ENCODE measurements at places on chromosomes 7 and 10.

GRCh38 chr10:32328499-32328898 lies 18.5 kb downstream of the EPC1 start:
- DNase-seq: no peak

GRCh38 chr7:80312139-80312661 lies 177.6 kb downstream of the GNAI1 start:
- DNase-seq: no peak

DNA sequence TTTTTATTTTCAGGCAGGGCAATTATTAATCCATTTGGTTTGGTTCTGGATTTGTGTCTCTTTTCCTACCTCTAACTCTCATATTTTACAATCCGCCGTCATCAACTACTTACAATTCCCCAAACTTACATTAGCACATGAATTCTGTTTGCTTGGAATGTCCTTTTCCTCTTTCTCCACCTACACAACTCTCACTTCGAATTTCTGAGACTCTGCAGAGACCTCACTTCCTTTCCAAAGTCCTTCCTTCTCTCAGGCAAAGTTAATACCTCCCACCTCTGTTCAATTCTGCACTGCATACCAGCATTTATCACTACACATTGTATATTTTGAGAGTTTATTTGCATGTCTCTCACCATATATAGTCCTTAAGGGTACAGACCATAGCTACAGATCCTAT lies 122.7 kb upstream of the LRRTM3 start:
- no peak for DNase-seq

DNA sequence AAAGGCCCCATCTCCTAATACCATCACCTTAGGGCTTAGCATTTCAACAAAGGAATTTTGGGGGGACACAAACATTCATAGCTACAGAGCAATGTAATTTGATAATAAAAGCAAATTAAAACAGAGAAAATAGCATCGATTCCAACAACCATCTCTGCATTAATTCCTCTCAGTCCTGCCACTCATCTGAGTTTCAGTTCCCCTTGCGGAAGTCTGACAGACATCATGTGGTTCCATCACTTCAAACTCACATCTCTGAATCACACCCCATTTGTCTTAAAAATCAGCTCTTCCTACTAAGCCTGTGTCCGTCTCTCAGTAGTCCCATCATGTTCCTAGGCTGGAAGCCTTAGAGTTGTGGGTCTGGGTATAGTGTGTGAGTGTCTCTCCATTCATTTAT lies 3.6 kb downstream of the ADCK2 start:
- no peak for DNase-seq

- no peak for DNase-seq
Measured at GRCh38 chr7:235576-236395, 43.4 kb downstream of the FAM20C start.

DNA sequence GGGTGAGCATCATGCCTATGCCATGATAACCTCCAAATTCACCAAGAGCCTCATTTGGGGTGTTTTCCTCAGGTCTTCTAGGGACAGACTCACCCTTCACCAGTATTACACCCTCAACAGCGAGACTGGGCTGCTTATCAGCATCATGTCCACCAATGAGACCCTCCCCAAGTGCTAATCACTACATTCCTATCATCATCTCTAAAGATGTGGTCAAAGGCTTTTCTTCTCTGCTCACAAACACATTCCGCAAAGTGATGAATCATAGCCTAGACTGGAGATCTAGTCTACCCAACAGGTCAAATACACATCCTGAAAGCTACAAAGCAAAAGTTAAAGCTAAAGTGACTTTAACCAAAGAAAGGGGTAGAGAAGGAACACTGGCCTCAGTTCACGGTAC lies 75.3 kb upstream of the C7orf33 start:
- DNase-seq: no peak

GRCh38 chr10:33010132-33011037 lies 52.4 kb upstream of the ITGB1 start:
- peak; percentile 17 for DNase-seq

GRCh38 chr10:6327961-6328698 lies 125.4 kb downstream of the PFKFB3 start:
- no peak for DNase-seq

DNA sequence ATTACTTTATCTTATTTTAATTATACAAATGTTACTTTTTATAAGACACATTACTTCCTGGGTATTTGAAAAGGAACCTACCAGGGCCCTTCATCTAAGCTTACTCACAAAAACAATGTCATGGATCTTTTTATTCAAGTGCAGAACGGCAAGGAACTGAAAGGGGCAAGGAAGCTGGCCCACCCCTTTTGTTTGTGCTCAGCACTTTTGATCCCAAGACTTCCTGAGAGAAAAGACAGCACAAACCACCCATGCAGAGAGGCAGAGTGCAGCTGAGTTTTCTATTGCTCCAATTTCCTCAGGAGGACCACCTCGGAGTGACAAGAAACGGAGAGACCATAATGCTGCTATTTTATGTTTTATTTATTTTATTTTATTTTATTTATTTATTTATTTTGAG lies 232.0 kb upstream of the NRP1 start:
- no peak for DNase-seq

GRCh38 chr7:113209449-113210203 lies 91.3 kb upstream of the SMIM30 start:
- DNase-seq: no peak

DNA sequence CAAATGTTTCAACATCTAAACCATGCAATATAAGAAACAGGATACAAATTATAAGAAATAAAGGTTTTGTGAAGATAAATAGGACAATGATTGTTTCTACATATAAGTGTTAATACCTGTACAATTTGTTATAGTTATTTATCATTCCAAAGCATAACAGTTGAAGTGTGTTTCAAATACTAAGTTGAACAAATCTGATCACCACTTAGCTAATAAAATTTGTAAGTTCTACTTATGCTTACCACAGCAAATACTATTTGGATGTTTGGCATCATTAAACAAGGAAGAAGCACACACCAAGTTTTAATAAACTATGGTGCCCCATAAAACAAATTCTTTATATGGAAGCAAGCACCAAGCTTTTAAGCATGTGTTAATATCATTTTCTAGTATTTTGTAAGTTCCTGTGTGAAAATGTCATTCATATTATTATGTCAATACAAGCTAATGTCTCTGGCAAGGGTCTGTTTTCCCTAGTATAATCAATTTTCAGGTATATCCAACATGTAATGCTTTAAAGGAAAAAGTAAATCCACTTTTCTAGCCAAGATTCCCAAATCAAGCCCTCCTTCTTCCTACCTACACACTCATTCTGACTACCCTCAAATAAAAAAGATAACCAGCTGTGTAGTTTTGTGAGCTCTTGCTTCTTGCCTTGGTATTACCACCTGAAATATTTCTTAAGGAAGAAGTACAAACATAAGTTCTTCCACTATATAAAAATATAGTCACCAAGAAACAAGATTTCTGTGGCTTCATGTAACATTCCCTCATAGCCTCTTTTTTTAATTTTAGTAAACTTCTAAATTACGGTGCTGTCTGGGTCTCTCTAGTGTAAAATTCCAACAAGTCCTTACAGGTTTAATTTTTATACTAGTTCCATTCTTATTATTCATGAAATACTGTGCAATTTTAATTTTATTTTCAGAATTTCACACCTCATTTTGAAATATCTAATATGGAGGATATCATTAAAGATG lies 9.2 kb downstream of the SKAP2 start:
- no peak for DNase-seq

- no peak for DNase-seq
Measured at GRCh38 chr7:80640846-80641245, 2.4 kb downstream of the CD36 start.

- no peak for DNase-seq
Measured at GRCh38 chr7:2602406-2603043, 29.3 kb upstream of the TTYH3 start.

DNA sequence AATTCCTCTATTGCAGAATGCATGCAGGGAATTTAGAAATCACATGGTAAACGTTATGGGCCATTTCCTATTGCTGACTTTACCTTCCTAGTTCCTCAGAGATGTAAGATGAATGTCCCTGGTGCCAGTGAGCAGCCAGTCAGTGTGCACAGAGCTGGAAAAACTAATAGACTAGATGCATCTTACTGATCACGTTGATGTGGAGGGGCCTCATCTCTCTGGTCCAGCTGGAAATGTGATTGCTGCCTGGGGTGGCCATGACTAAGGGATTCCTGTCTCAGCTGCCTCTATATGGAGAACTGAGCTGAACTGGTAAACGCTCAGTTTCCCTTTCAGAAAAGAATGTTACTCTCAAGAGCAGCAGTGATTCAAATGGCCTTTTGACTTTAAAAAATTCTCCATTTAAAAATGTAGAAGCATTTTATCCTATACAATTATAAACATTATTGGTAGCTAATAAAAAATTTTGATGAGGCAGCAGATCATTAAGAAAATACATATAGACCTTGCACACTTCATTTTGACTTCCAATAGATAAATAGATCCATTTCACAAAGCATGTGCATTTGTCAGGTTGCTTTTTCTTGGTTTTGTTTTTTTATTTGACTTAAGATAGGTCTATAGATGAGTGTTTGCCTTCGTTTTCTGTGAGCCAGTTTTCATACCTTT lies 80.5 kb upstream of the INSYN2A start:
- DNase-seq: no peak

GRCh38 chr7:8232999-8233847 lies 28.7 kb downstream of the ICA1 start:
- no peak for DNase-seq

GRCh38 chr7:50710441-50711154 lies 72.1 kb downstream of the GRB10 start:
- no peak for DNase-seq

DNA sequence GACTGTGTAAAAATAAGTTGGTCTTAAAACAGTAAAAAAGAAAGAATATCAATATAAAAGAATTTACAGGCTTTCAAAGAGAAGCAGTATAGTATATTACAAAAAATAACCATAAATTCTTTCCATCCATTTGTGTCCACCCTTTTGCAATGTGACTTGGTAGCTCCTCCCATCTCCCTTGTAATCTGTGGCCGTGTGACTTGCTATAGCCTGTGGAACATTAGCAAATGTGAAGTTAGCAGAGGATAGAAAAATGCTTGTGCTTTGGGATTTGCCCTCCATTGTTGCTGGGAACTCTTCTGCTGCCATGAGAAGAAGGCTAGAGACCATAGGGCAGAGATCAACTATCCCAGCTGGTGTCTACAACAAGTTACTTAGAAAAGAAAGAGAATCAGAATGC lies 30.2 kb downstream of the KLHL7 start:
- DNase-seq: no peak

- no peak for DNase-seq
Measured at GRCh38 chr7:18064242-18064838, 36.7 kb upstream of the PRPS1L1 start.

GRCh38 chr7:54565432-54565831 lies 23.3 kb downstream of the VSTM2A start:
- DNase-seq: no peak

DNA sequence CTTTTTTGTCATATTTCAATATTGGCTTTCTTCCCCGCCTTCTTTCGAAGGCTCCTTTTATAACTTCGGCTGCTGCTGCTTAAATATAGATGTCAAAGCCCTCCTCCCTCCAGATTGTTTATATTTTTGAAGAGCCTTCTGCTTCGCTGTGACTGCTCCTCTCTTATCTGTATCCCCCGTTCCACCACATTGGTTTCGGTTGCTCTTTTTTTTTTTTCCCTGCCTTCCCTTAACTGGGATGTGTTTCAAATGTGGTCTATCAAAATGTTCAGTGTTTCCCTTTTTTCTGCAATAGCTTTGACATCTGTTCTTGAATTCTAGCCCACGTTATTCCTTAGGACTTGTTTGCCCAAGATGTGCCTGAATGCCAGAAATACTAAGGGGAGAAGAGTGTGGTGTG lies 96.4 kb downstream of the CUX1 start:
- DNase-seq: no peak

- no peak for DNase-seq
Measured at GRCh38 chr7:6238309-6238925, 34.0 kb downstream of the CYTH3 start.

- no peak for DNase-seq
Measured at GRCh38 chr7:76077435-76077834, 29.5 kb downstream of the MDH2 start.

GRCh38 chr7:43058271-43059066 lies 54.0 kb upstream of the HECW1 start:
- no peak for DNase-seq

- DNase-seq: no peak
Measured at GRCh38 chr10:113493882-113494301, 59.0 kb upstream of the HABP2 start.

GRCh38 chr7:43701929-43702328 lies 27.4 kb downstream of the COA1 start:
- no peak for DNase-seq

DNA sequence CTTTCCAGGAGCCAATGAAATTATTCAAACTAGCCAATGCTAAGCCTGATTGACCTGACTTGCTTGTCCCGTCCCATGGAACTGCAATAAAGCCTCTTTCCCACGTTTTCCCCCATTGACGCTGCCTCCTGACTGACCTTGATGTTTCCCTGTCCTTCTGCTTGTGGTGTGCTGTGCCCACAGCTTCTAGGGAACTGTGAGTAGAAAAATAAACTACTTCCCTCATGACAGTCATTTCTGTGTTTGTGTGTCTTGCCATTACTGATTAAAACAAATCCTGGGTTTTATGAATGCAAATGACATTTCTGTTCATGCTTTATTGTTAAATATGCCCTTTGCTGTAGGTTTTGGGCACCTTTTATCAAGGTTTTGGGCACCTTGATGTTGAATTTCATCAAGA lies 91.3 kb upstream of the ABI1 start:
- DNase-seq: no peak

- DNase-seq: no peak
Measured at GRCh38 chr10:111439034-111439842, 362.4 kb downstream of the ADRA2A start.

DNA sequence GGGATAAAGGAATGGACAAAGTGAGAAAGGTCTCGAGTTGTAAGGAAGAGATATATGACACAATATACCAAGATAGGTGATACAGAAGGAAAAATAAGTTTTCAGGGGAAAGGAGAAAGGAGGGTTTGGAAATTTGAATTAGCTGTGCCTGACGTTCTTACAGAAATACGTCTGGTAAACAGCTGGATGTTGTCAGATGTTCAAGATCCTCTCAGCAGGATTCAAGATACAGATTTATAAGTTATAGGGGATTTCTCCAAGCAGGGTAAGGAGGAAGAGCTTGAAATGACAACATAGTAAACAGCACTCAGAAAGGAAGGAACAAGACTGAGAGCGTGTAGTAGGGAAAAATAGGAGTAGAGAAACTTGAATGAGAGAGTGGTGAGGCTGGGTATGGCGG lies 1184.1 kb downstream of the TYW1 start:
- no peak for DNase-seq

DNA sequence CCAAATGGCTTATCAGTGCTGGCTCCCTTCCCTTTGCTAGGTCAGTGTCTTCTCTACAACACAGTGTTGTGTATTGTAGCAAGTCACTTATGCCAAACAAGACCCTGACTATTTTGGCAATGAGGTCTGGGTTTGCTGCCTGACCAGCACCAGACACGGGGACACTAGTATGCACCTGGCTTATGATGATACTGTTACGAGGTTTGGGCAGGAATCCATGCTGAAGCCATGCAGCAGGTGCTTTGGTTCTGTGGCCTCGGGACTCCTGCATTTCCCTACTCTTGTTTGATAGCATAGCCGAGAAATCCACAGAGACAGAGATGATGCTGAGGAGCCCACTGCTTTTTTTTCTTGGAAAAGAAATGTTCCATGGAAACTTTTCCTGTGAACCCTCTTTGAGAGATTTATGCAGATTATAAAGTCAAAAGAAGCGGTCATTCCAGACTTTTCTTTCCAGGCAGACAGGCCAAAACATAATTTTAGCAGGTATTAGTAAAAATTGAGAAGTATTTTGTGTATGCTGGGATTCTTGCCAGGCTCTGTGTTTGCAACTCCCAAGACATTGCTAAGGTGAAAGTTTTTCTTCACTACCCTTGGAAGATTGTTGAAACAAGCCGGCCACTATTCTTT lies 291.1 kb downstream of the BBS9 start:
- no peak for DNase-seq
